ENCODE measurements at places on chromosomes 5 and 9. TPM values are rescaled to one million over a fixed set of nuclear protein-coding genes. Genes with fewer than 3 reads are reported as not detected.

PCDHB13 gene
- 0.07 TPM for total RNA-seq

PHF19 gene
- 128 TPM for total RNA-seq

ZNF300 gene
- total RNA-seq, result 3.0 TPM

MRPL41 gene
- 90.8 TPM for total RNA-seq

LIFR gene
- total RNA-seq, result 4.9 TPM

ADGRV1 gene
- 0.75 TPM for total RNA-seq

LCN6 gene
- total RNA-seq, result not detected

PHF2 gene
- 17.3 TPM for total RNA-seq

PCSK1 gene
- total RNA-seq, result 0.22 TPM

MYOZ3 gene
- total RNA-seq, result 0.05 TPM

LCN1 gene
- total RNA-seq, result not detected

SAXO1 gene
- total RNA-seq, result not detected

VLDLR gene
- total RNA-seq, result 22.4 TPM

CBY3 gene
- not detected for total RNA-seq

MELK gene
- total RNA-seq, result 78.3 TPM

RIGI gene
- total RNA-seq, result 3.9 TPM

Measured in A549 treated with CpdA at 1 μM for 4 hours (cell line).